ENCODE measurements at places on chromosomes 16 and 17.

DNA sequence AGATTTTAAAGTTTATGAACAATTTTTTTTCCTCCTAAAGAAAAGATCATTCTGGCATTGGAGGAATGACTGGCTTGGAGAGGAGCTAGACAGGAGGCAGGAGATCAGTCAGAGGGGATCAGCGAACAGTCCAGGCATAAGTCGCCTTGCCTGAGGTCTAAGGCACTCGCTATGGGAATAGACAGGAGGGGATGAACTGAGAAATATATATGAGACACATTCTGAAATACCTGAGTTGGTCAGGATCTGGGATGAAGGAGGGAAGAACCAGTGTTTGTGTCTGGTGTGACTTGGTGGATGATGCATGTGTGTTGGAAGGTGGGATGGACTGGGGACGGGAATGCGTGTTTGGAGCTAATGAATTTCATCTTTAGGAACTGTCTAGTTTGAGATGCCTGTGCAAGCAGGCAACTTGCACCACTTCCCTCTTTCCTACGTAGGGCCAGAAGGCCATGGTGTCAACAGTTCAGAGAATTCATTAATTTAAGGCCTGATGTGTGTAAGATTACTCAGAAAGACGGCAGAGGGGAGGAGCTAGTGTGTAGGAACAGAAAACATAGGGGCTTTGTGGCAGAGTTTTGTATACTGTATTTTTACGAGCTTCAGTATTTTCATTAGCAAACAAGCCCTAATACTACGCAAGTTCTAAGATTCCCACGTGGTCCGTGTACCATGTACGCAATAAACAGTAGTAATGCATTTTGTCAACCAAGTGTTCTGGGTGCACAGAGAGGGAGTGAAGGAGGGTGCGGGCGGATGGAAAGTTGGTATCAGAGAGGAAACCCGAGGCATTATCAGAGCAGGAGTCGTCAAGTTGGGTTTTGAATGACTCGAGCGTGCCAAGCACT is 825 bp downstream of the HEATR6 start:
- no peak for DNase-seq

DNA sequence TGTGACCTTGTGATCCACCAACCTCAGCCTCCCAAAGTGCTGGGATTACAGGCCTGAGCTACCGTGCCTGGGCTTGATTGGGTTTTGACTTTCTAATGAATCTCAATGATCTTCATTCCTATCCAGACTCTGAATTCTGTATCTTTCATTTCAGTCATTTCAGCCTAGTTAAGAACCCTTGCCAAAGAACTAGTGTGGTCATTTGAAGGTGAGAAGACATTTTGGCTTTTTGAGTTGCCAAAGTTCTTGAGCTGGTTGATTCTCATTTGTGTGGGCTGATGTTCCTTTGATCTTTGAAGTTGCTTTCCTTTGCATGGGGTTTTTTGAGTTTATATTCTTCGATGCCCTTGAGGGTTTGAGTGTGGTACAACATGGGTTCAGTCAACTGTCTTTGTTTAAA is 30.6 kb upstream of the TEKT1 start:
- no peak for DNase-seq

DNA sequence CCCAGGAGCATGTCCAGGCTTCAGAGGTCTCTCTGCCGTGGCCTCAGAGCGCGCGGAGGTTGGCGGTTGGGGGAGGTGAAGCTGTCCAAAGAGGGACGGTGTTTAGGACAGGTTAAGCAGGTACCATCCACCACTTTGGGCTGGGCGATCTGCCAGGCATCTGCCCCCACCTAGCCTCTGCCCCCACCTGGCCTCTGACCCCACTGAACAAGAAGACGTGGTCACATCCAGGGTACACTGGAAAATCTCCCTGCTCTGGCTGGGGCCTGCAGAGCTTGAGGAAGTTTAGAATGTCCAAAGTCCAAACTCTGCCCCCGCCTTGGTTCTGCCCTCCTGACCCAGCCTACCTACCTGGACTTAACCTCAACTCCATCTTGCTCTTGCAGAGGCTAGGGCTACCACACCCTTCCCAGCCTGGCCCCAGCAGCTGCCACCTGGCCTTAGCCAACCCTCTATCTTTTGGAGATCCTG is 1.6 kb downstream of the ITGA3 start:
- DNase-seq: no peak

- DNase-seq: no peak
These were observed 7.3 kb downstream of the DRC7 start for GRCh38 chr16:57701759-57702371.

GRCh38 chr16:1211451-1212268 is 13.4 kb downstream of the TPSG1 start:
- no peak for DNase-seq

- DNase-seq: no peak
These were observed 7.4 kb downstream of the ZNF689 start for GRCh38 chr16:30602616-30603277.

DNA sequence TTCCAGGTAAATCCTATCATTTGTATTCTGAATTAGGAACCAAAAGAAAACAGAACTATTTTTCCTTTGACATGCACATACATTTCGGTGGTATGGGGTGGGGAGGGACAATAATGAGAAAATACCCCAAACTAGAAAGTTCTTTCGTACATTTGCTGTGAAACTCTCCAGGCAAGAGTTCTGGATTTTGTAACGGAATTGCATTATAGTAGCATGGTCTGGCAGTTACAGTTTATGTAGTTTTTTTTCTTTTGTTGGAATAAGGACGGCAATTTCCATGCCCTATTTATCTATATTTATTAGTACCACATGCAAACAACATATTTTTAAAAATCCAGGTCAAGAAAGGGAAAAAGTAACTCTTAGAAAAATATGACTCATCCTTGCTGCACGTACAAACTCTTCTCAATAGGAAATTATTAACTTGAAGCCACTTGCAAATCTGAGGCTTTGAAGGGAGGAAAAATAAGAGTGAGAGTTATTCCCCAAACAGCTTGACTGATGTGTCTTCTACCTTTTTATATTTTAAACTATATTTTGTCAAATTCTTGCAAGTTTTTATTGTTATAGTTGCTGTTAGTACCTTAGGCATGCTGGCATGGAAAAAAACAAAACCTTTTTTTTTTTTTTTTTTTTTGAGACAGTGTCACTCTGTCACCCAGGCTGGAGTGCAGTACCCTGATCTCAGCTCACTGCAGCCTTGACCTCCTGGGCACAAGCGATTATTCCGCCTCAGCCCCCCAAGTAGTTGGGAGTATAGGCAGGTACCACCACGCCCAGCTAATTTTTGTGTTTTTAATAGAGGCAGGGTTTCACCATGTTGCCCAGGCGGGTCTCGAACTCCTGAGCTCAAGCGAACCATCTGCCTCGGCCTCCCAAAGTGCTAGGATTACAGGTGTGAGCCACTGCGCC is 69.3 kb downstream of the WWP2 start:
- peak; percentile 72 for DNase-seq

DNA sequence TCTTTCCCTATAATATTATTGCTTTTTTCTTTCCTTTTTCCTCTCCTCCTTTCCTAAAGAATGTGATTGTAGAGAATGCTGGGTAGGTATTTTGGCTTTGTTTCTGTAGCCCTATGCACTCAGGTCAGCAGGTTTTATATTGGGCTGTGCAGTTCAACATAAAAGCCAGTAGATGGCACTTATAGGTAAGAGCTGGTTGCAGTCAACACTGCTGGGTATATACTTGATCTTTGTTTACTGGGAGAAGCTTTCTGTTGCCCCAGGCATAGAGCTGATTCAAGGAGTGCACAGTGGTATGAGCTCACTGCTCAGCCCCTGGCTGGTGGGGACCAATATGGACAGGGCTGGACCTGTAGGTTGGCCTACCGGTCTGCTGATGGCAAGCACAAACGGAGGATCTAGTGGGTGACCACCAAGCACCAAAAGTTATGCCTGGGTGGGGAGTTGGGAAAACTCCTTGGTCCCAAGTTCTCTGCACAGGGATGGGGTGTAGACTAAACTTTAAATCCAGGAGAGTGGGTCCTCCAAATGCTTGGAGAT is 378.9 kb downstream of the PMP22 start:
- DNase-seq: peak; percentile 9

GRCh38 chr16:49019081-49019633 is 262.5 kb downstream of the CBLN1 start:
- DNase-seq: no peak

DNA sequence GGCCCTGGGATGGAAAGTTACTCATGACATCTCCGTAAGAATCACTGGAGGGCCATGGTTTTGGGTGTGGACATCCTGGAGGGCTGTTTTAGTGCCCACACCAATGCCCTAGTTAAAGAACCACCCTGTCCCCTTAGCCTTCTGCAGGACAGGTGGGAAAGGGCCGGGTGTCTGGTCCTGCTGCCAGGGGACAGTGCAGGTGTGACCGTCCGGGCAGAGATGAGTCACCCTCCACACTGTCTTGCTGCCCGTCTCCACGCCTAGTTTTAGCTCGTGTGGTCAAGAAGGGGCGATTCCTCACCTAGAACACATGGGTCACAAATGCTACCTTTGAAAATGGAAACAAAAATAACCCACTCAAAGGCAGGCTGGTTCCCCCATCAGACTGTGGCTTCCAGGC is 17.0 kb downstream of the CEP295NL start:
- DNase-seq: no peak

GRCh38 chr16:86303787-86304678 is 206.3 kb upstream of the FOXF1 start:
- no peak for DNase-seq

All from HepG2 (cell line).